OCI-M1 (cell line): ENCODE measurements at places on chromosomes 12 and 14.
A peak's percentile ranks its signal among the peaks of the same experiment; 100 is the strongest.

DNA sequence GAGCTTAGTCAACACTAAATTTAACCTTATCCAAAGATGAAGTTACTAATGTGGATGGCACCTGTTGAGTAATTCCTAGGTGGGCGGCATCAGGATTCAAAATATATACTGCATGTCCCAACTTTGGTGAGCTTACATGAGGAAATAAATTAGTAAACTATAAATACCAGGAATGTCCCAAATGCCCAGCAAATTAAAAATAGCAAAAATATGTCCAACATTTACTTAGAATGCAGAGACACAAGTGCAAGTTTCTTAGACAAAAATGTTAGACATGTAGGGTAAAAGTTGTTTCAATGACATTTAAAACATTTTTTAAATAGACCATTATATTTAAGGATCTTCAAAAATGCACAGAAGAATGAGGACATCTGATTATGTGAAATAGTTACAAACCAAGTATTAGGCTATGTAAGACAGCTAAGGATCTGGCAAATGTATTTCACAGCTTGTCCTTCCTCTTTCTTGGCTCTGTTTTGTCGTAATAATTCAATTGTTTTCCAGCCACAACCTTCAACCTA is 115.9 kb downstream of the NAV3 start:
- DNase-seq, result no peak

GRCh38 chr12:53103860-53104305 is 597 bp downstream of the SOAT2 start:
- DNase-seq, result peak; percentile 34

DNA sequence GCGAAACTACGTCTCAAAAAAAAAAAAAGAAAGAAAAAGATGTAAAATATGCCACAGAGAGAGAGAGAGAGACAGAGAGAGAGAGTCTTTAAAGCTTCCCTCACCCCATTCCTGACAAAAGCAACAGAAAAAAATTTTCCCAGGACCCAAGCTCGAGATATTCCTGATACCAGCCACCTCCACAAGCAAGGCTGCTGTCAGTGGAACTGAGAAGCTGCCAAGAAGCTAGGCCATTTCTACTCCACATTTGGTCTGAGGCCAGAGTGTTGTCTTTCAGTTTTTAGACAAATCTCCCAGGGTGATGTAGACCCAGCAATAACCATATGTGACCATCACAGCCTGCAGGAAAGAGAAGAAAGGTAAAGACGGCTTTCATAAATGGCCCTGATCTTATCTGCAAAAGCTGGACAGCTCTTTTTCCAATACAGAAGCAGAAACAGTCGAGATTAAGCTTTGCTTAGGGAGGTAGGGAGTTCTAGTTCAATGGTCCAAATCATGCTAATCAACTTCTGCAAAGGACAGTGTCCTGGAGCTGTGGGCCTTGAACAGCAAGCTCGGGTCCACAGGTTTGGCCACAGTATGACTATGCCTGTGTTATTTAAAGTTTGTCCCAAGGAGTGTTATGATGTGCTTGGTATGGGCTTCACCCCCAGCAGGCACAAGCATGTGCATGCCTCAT is 130.3 kb upstream of the NUDT4 start:
- DNase-seq, result peak; percentile 21

DNA sequence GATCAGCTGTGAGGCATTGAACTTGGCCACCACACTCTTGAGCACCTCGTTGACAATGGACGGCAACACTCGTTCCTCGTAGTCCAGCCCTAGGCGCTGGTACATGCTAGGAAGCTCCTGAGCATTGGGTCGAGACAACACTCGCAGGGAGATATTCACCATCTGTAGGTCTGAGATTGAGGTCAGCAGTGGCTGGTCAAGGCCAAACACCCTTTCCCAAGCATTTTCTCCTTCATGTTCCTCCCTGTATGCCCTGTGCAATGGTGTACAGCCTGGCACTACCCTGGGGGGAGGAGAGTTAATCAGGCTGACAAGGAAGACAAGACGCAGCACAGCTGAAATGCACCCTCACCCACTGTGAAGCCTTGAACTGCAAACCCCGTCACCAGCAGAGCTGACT is 2.0 kb downstream of the PHB2 start:
- no peak for DNase-seq

- DNase-seq, result peak; percentile 30
These were observed 117.7 kb downstream of the OTOGL start for GRCh38 chr12:80217011-80217535.

- no peak for DNase-seq
These were observed 28.8 kb downstream of the CLMN start for GRCh38 chr14:95290871-95291431.

DNA sequence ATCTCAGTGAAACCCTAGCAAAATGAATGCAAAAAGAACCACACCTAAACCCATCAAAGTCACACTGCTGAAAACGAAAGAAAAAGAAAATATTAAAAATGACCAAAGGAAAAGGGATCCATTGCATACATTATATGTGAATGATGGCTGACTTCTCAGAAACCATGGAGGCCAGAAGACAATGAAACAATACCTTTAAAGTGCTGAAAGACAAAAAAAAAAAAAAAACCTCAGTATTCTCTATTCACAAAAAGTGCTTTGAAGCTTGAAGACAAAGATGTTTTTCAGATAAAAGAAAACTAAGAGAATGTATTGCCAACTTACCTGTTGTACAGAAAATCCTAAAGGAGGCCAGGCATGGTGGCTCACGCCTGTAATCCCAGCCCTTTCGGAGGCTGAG is 4.5 kb upstream of the EVL start:
- no peak for DNase-seq

GRCh38 chr14:24281636-24282035 is 10.2 kb upstream of the RABGGTA start:
- DNase-seq, result no peak

- DNase-seq, result no peak
These were observed 6.7 kb downstream of the TRMT5 start for GRCh38 chr14:60974090-60974651.

DNA sequence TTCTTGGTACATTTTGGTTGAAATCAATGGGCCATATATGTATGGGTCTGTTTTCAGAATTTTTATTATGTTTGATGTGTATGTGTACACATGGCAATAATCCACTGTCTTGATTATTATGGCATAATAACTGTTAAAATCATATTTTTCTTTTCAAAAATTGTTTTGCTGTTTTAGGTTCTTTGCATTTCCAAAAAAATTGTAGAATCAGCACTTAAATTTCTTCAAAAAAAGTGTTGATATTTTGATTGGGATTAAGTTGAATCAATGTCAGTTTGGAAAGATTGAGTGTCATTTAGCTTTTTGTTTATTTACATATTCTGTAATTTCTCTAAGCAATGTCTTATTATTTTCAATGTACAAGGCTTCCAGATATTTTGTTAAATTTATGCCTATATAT is 154.1 kb downstream of the SLC5A8 start:
- no peak for DNase-seq

DNA sequence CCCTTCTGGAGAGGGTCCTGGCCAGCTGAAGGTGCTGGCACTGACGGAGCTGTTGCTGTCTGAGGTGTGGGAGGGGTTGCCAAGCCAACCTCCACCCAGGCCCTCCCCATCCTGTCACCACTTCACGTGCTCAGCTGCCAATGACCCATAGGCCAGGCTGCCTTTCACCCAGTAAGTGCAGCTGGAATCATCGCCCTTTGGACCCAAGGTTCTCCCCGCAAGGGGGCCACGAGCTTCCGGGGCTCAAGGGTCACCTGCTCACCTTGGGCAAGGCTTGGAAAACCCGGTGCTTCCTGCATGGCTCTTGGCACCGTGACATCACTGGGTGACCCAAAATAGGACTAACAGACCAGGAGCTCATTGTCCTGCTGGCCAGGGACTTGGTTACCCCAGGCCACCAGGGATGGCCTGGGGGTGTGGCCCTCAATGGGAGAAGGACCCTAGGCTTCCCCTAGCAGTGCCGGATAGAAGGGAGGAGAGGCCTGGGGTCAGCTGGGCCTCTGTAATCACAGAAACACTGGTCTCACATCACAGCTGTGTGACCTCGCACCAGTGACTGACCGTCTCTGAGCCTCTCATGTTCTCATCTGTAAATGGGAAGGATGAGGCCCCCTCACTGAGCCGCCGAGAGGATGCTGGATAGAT is 51.3 kb downstream of the CCDC85C start:
- DNase-seq, result no peak

- DNase-seq, result no peak
These were observed 115.5 kb downstream of the PAPOLA start for GRCh38 chr14:96617635-96618034.

DNA sequence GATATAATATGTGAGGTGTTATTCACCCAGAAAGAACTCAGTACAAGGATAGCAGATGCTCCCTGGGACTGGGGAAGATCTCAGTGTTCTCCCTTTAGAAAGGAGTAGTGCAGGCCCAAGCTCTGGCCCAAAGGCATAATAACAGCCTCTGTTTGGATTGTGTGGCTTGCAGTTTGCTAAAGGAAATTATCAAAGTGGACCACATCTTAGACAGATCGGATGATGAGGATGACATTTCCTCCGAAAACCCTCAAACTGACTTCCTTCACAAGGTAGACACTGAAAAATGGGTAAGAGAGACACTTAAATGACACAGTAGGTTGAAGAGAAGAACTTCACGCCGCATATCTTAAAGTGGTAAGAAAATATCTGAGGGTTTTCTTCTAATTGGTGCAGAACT is 26.1 kb downstream of the SMCO2 start:
- DNase-seq, result no peak

GRCh38 chr12:26631846-26632245 is 201.1 kb downstream of the ITPR2 start:
- no peak for DNase-seq

- peak; percentile 58 for DNase-seq
These were observed 70.1 kb downstream of the PHETA1 start for GRCh38 chr12:111298582-111299436.

GRCh38 chr14:28773861-28774691 is 7.5 kb downstream of the FOXG1 start:
- DNase-seq, result no peak

DNA sequence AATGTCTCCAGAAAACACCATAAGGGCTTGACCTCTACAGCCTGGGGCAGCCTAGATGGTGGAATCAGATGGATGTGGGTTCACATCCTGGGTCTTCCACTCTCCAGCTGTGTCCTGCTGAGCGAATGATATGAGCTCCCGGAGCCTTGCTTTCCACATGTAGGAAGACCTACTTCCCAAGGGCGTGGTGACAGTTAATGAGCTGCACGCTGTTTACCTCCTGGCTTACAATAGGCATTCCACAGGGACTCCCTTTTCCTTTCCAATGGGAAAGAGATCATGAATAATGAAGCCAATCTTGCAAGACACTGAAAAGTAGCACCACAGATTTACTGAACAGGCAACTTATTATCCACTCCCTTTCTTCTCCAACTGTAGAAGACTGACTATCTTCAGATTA is 46.1 kb downstream of the TMTC1 start:
- DNase-seq, result no peak

DNA sequence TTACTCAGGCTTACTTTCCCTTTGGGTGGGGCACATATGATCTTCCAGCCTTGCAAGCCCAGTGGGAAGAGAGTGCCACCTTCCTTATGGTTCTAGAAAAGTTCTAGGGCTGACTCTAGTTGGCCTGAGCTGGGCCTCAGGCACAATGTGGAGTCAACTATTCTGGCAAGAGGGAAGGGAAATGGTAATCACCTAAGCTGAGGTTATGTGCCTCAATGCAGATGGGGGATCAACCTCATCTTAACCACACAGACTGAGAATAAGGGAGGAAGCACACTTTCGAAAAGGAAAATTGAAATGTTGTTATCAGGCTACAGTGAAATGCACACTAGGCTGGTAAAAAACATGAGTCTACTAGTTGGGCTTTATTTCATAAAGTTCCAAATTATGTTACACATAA is 77.5 kb upstream of the RMST start:
- no peak for DNase-seq

GRCh38 chr12:125013816-125014442 is 20.5 kb downstream of the BRI3BP start:
- DNase-seq, result no peak

DNA sequence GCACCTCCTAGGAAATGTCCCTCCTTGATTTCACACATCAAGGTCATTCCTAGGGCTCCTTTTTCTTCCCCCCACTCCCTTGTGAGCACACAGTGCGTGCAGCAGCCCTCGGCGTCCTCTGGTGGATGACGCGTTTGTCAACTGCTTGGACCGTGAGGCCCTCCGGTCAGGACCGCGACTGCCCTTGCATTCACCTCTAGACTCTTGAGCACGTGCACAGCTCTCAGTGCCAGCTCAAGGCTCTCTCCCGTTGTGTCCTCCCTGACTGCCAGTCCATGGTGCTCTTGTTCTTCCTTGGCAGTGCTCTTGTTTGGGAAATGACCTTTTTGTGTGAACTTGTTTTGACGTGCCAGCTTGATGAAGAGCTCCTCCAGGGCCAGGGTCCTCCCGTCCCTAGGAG is 67.9 kb downstream of the TSPAN9 start:
- no peak for DNase-seq

GRCh38 chr12:102755266-102755665 is 161.8 kb downstream of the PAH start:
- DNase-seq, result no peak

- no peak for DNase-seq
These were observed 12.3 kb upstream of the SLC35E3 start for GRCh38 chr12:68733661-68734071.

GRCh38 chr12:15417691-15418090 is 95.4 kb downstream of the PTPRO start:
- no peak for DNase-seq

DNA sequence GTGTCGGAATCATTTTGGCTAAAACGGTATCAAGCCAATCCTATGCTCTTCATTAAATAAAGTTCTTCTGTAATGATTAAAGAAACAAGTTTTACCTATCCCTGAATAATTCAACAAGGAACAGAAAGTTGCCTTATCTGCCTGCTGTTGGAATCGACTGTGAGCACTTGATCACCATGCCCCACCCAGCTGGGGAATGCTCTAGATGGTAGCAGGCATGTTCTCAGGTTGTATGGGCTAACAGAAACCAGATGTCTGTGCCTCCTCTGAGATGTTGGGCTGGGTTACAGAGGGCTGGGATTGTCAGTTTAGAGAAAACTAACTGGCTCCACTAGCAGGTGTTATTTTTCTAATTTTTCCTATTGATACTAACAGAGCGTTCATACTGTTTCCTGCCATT is 28.9 kb downstream of the RTRAF start:
- DNase-seq, result no peak

- no peak for DNase-seq
These were observed 81.5 kb upstream of the PLEKHG7 start for GRCh38 chr12:92621312-92621711.

DNA sequence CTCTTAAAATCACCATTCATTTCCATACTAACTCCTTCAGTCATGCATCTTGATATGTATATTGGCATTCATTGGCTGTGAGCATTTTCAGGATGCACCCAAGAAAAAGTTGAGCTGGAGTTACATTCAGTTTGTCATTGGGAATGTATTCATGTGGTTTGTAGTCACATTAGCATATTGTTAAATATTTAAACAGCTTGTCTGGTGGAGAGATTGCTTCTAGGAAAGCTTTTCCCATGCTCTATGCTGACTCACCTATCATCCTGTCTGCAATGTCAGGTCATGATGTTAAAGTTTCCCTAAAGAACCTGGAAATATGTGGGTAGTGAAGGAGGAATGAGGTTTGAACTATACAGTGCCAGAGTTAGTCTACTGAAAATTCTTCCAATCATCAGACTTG is 583.6 kb downstream of the GALC start:
- DNase-seq, result no peak
